ENCODE measurements at places on chromosomes 11 and 22. TPM values are rescaled to one million over a fixed set of nuclear protein-coding genes. Genes with fewer than 3 reads are reported as not detected.

GRCh38 chr11:110985547-110985946 is 260.0 kb upstream of the POU2AF2 start:
- no peak for DNase-seq

DNA sequence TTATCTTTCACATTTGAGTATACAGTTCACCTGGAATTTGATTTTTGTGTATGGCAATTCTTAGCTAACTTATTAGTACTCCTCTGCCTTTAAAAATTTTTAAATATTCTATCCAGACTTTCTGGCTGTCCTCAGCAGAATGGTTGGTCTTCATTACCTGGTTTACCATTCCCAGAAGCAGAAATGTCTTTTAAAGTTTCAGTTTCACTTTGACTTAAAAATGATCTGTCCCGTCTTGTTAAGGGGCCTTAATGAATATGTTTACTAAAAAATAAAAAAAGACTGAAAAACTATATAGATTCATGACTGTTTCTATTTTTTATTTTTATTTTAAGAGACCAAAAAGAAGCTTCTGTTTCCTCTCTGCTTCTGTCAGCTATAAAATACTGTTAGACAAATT is 70.5 kb upstream of the TNRC6B start:
- DNase-seq = no peak

- DNase-seq = no peak
Measured at GRCh38 chr11:77668760-77669159, 31.2 kb upstream of the CLNS1A start.

- DNase-seq = no peak
Measured at GRCh38 chr11:131683131-131683530, 312.7 kb downstream of the NTM start.

DNA sequence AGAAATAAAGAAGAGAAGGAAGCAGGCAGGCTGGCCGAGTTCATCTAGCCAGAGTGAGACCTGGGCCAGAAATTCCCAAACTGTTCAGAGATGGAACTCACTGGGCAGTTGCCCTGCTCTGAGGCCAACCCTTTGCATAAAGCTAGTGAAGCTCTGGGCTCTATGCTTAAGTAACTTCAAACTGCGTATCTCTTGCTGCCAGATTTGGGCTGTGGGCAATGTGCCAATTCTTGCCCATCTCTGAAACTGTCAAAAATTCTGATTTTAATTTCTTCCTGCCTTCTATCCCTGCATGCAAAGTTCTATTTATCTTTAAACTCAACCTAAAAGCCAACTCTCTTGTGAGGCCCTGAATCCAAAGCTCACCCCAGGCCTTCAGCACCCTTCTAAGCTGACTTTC is 36.2 kb upstream of the HEPHL1 start:
- no peak for DNase-seq

- DNase-seq = no peak
Measured at GRCh38 chr11:116576526-116576925, 196.3 kb downstream of the BUD13 start.

Gene MYEOV
- total RNA-seq = 0.57 TPM
